Fibroblast of skin of left biceps (primary cell): ENCODE measurements at places on chromosomes 13 and 19.

DNA sequence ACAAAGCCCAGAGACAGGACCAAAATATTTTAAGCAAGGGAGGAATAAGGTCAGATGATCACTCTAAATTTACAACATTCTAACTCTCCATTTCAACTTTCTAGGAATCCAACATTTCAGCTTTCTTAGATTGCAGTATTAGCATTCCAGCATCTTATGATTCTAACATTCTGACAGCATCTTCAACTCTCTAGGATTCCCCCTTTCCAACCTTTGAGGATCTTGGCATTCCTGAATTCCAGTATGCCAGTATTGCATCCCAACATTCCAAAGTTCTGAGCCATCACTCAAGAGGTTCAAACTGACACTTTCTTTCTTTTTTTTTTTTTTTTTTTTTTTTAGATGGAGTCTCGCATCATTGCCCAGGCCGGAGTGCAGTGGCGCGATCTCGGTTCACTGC, 13.8 kb downstream of the TGFB1 start:
- DNase-seq = no peak

GRCh38 chr19:50939596-50939995, 13.2 kb downstream of the KLK5 start:
- no peak for DNase-seq

DNA sequence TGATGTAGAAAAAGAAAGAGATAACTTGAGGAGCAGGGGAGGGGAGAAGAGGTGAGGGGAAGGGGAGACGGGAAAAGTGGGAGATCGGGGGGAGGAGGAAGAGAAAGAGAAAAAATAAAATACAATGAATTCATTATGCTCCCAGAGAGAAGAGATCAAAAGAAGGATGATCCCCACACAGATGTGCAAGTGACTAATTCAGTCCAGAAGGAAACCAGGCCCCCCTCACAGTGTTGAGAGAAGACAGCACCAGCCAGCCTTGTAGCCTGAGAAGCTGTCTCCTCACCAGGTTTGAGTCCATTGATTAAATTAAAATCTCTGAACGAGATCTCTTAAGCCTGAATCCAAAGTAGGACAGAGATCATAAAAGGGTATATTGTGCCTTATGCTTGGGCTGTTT, 333.7 kb upstream of the NBEA start:
- DNase-seq = no peak

DNA sequence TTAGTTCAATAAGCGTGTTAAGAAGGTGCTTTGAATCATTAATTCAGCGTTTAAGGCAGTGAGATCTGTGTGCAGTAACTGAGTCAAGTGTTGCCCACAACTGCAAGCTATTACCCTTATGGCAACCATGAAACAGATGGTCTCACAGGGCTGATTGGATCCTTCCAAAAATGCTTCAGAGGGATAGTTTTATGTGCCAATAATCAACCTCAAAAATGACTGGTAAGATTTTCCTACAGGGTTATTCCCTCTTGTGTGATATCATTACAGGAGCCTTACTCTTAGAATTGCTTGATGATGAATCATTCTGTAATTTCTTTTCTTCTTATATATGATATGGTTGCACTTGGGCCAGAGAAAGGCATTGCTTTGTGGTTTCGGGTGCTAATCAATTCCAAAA, 1299.2 kb upstream of the ATXN8OS start:
- DNase-seq = peak; percentile 6

- DNase-seq = no peak
These were observed 589.9 kb downstream of the TBC1D4 start for GRCh38 chr13:74892096-74892495.

DNA sequence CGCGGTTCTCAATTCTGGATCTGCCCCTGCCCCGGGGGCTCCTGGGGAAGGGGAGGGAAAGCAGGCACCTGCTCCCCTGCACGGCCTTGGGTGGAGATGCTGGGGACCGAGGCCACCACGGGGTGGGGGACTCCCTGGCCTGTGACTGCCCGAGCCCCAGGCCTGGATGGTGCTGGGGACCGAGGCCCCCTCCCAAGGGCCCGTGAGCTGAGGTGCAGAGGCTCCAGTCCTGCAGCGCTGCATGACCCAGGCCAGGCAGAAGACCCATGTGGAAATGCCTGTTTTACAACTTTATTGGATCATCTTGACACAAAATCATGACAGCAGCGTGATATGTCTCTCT, 4.0 kb downstream of the IZUMO4 start:
- DNase-seq = no peak
